ENCODE measurements at places on chromosomes 1 and 21. TPM values are rescaled to one million over a fixed set of nuclear protein-coding genes. Genes with fewer than 3 reads are reported as not detected.

Gene CDC42SE1
- total RNA-seq: 87.9 TPM

Gene S100A9
- total RNA-seq: not detected

Gene OR2L2
- 0.29 TPM for total RNA-seq

Gene BCL2L15
- total RNA-seq: 0.79 TPM

Gene TDRD5
- 0.40 TPM for total RNA-seq

Gene SRRM1
- total RNA-seq: 42.7 TPM

Gene SZRD1
- 90.1 TPM for total RNA-seq

Gene CELA2A
- total RNA-seq: not detected

Gene ANKRD35
- total RNA-seq: not detected

Gene SFT2D2
- total RNA-seq: 44.0 TPM

Gene HTR6
- 0.15 TPM for total RNA-seq

Gene NKAIN1
- total RNA-seq: 1.4 TPM

Gene S100A7A
- total RNA-seq: not detected

Gene FAM167B
- 0.57 TPM for total RNA-seq

Gene CYP4A11
- total RNA-seq: not detected

Gene ARID4B
- 30.5 TPM for total RNA-seq

Gene ATP1A2
- total RNA-seq: not detected

Gene TRMT1L
- total RNA-seq: 20.7 TPM

Gene LINGO4
- total RNA-seq: not detected

Gene LRRN2
- not detected for total RNA-seq

Gene OPTC
- not detected for total RNA-seq

Gene TXNIP
- 41.8 TPM for total RNA-seq

Gene DIO1
- total RNA-seq: not detected

Gene RIPPLY3
- not detected for total RNA-seq

Gene TRABD2B
- total RNA-seq: 0.26 TPM

Gene PCBP3
- total RNA-seq: 1.1 TPM

Gene SYT11
- total RNA-seq: 20.1 TPM

Gene NID1
- 53.1 TPM for total RNA-seq

Gene CA6
- not detected for total RNA-seq

Gene FAM3B
- 0.16 TPM for total RNA-seq

Gene OLFM3
- total RNA-seq: not detected

Gene METTL25B
- total RNA-seq: 28.6 TPM
